Renal pelvis (tissue), 12 donors: ENCODE measurements at places on chromosomes 11 and 22. TPM values are rescaled to one million over a fixed set of nuclear protein-coding genes. Genes with fewer than 3 reads are reported as not detected.
A peak's percentile ranks its signal among the peaks of the same experiment; 100 is the strongest.

Gene NPAS4
- 0.13 TPM for polyA plus RNA-seq

Gene IFITM10
- polyA plus RNA-seq = 0.19 TPM

DNA sequence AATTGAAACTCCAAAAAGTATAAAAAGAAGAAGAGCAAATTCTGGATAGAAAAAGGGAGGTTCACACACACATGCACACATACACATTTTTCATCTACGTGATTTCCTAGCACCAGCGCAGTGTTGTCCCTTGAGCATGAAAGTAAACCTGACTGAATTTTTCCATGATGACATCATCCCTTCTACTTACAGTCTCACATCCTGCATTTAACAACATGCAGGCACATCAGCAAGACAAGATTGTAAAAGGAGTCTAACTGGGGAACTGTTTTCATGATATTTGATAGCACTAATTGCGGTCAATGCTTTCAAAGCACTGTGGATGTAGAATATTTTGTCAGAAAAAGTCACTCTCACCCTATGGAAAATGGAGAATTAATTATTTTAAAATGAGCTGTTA, 36.6 kb downstream of the GAS2 start:
- peak; percentile 84 for DNase-seq

GRCh38 chr11:94309757-94310156, 5.4 kb downstream of the IZUMO1R start:
- DNase-seq = no peak

DNA sequence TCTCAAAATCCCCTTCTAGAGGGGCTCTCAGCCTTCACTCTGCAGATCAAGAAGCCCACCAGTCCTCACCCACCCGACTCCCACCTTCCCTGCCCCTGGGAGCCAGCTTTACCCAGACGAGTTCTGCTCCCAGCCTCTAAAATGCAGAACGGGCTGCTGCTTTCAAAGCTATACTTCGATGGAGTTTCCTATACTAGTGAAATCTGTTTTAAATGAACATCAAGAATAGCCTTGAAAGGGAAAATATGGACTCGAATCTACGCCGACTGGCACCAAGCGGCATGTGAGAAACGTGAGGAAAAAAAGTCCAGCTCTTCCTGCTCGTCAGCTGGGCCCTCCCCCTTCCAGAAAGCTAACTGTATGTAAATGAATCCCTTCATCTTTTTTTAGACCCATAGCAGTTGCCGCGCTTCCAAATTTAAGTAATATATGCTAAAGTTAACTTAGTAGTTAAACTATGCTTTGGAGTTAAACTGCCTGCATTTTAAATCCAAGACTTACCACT, 211.7 kb downstream of the NTM start:
- no peak for DNase-seq

- DNase-seq = no peak
Measured at GRCh38 chr11:102384419-102385079, 37.5 kb downstream of the BIRC2 start.
